Skin of body (tissue), 3 donors: ENCODE measurements at places on chromosomes 16 and 17. TPM values are rescaled to one million over a fixed set of nuclear protein-coding genes. Genes with fewer than 3 reads are reported as not detected.

DNA sequence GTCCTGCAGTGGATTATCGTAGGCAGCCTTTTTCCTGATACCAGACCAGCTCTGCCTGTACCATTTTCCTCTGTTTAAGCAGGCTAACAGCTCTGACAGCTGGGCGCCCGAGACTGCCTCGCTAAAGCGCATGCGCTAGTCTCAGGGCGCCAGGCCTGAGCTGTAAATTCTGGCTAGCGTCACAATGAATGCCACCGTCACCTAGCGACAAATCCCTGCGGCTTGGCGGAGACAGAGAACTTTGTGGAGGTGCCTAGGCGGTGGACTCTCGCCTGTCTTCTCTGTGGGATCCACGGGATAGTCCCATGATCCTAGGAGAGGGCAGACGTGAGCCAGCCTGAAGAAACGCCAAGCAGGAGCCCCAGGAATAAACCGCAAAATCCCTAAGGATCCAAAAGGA lies 573.9 kb downstream of the KCNJ18 start:
- no peak for DNase-seq

The KRTAP3-2 gene
- total RNA-seq: 2.3 TPM

GRCh38 chr17:73758245-73758644 lies 114.0 kb upstream of the SDK2 start:
- DNase-seq: no peak

The C17orf67 gene
- total RNA-seq: 0.79 TPM

DNA sequence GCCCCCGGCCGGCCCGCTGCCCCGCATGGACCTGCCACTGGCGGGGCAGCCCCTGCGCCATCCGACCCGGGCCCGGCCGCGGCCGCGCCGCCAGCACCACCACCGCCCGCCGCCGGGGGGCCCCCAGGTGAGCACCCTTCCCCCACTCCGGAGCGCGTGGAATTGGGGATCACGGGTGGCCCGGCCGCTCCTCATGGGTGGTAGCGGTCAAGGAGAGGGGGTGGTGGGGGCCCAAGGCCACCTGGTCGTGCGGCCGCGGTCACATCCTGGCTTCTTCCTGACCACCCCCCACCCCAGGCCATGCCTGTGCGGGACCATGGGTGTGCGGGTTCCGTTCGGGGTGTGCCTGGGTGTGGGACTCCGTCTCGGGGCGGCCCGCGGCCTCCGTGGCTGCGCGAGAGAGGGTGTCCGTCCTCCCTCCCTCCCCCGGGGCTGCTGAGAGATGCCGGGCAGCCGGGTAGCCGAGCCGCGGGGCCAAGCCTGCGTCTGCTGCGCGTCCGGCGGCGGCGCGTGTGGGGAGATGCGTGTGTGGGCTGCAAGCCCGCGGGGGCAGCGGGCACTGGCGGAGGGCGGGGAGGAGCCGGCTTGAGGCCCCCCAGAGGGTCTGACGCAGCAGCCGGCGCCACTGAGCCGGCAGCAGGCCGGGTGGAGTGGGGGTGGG lies 6.8 kb downstream of the ACD start:
- no peak for DNase-seq

DNA sequence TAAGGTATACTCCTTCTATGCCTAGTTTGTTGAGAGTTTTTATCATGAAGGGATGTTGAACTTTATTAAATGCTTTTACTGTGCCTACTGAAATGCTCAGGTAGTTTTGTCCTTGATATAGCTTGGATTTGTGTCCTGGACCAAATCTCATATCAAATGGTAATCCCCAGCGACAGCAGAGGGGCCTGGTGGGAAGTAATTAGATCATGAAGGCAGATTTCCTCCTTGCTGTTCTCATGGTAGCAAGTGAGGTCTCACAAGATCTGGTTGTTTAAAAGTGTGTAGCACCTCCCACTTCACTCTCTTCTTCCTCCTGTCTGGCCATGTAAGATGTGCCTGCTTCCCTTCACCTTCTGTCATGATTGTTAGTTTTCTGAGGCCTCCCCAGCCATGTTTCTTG lies 78.2 kb downstream of the KIF2B start:
- DNase-seq: no peak
